Activated naive CD4-positive, alpha-beta T cell treated with anti-CD3 and anti-CD28 coated beads for 36 hours (primary cell): ENCODE measurements at places on chromosomes 7 and 10. TPM values are rescaled to one million over a fixed set of nuclear protein-coding genes. Genes with fewer than 3 reads are reported as not detected.

The TBRG4 gene
- total RNA-seq: 136 TPM

The AGAP5 gene
- total RNA-seq: 7.8 TPM

The TUBB8 gene
- not detected for total RNA-seq

The MKX gene
- 0.38 TPM for total RNA-seq

The PAPOLB gene
- total RNA-seq: not detected

The STEAP1 gene
- total RNA-seq: 2.6 TPM

The NEUROD6 gene
- total RNA-seq: not detected

The PIP gene
- not detected for total RNA-seq

The ACSM6 gene
- total RNA-seq: not detected

The PMS2 gene
- total RNA-seq: 19.4 TPM

The CTNNA3 gene
- total RNA-seq: not detected

- no peaks in the 10 kb centered on the region for H3K27me3 ChIP-seq
- no peak for DNase-seq
- no peaks in the 10 kb centered on the region for H3K36me3 ChIP-seq
- H3K4me1 ChIP-seq: peaks cover 71% of the 10 kb centered on the region
- peak overlapping the region; percentile 92 for H3K27ac ChIP-seq
- peak overlapping the region; percentile 85 for H3K4me3 ChIP-seq
These were observed 3.5 kb downstream of the LRRN3 start for GRCh38 chr7:111094419-111094818.

DNA sequence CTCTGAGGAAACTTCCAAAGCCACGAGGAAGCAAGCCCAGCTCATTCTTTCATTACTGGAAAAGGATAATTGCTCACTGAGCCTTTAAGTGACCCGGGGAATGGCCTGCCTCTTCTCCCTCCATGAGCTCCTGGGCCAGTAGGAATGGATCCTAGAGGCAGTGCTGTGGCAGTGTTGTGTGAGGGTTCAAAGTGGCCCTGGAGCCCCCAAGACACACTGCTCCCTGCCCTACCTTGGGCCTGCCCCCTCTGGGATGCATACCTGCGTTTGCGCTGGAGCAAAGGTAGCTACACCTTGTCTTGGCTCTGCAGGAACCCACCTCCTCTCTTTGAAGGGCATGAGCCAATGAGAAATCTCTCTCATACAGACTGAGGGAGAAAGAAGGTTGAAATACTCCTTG, 115.8 kb upstream of the ANLN start:
- H3K4me1 ChIP-seq: peaks cover 6% of the 10 kb centered on the region
- no peaks in the 10 kb centered on the region for H3K27me3 ChIP-seq
- no peak overlapping the region for H3K4me3 ChIP-seq
- no peaks in the 10 kb centered on the region for H3K36me3 ChIP-seq
- DNase-seq: no peak

- no peak overlapping the region for H3K27ac ChIP-seq
- no peak overlapping the region for H3K4me3 ChIP-seq
- no peak for DNase-seq
These were observed 22.7 kb downstream of the HOXA1 start for GRCh38 chr7:27073076-27073475.

DNA sequence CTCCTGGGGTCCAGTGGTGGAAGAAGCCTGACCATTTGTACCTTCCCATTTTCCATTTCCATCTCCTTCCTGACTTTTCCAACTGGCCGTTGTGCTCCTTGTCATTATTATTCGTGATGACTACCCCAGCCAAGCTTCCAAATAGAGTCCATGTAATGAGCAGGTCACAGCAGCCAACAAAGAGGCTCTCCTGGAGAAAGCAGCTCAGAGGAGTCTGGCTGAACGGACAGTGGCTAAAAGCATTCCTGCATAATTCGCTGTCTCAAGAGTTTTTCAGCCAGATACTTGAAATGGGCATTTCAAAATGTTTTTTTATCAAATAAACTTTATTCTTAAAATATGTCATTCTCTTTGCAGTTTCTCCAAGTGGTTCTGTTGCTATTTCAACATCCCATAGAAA, 458.6 kb downstream of the INHBA start:
- H3K4me3 ChIP-seq: no peak overlapping the region
- no peaks in the 10 kb centered on the region for H3K27me3 ChIP-seq
- no peaks in the 10 kb centered on the region for H3K36me3 ChIP-seq
- no peak for DNase-seq
- no peaks in the 10 kb centered on the region for H3K4me1 ChIP-seq
- no peak overlapping the region for H3K27ac ChIP-seq

- peaks cover 3% of the 10 kb centered on the region for H3K36me3 ChIP-seq
- H3K4me3 ChIP-seq: no peak overlapping the region
- H3K27me3 ChIP-seq: no peaks in the 10 kb centered on the region
- DNase-seq: peak; percentile 30
- peaks cover 14% of the 10 kb centered on the region for H3K4me1 ChIP-seq
These were observed 26.1 kb downstream of the ABCB1 start for GRCh38 chr7:87574630-87575029.

- peaks cover 37% of the 10 kb centered on the region for H3K36me3 ChIP-seq
- peak overlapping the region; percentile 81 for H3K27ac ChIP-seq
- no peak for DNase-seq
- H3K27me3 ChIP-seq: no peaks in the 10 kb centered on the region
These were observed 197.2 kb upstream of the FRMD4A start for GRCh38 chr10:14527915-14528314.

GRCh38 chr7:131231381-131232220, 96.1 kb upstream of the MKLN1 start:
- H3K27me3 ChIP-seq: no peaks in the 10 kb centered on the region
- peak overlapping the region; percentile 86 for H3K27ac ChIP-seq
- peak overlapping the region; percentile 57 for H3K4me3 ChIP-seq
- no peaks in the 10 kb centered on the region for H3K36me3 ChIP-seq
- H3K4me1 ChIP-seq: peaks cover 45% of the 10 kb centered on the region

- no peaks in the 10 kb centered on the region for H3K36me3 ChIP-seq
- no peak for DNase-seq
- H3K4me3 ChIP-seq: no peak overlapping the region
These were observed 195.6 kb downstream of the SUGCT start for GRCh38 chr7:40330408-40330807.

DNA sequence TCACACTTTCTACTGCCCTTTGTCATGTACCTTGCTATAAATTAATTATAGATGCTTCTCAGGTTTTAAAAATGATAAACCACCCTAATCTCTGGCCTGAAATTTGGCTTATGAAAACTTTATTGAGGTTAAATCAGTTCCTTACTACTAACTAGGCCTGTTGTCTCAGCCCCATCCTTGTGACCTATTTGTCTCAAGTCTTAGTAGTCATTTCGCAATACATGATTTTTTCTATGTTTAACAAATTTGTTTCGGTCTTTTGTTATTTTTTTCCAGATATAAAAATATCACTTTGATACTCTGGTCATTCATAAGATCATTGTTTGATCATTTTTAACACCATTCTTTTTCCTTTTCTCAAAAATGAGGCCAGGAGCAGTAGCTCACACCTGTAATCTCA, 411.6 kb downstream of the GFRA1 start:
- no peak for DNase-seq
- no peaks in the 10 kb centered on the region for H3K4me1 ChIP-seq
- no peak overlapping the region for H3K4me3 ChIP-seq
- no peaks in the 10 kb centered on the region for H3K36me3 ChIP-seq
- H3K27ac ChIP-seq: no peak overlapping the region

DNA sequence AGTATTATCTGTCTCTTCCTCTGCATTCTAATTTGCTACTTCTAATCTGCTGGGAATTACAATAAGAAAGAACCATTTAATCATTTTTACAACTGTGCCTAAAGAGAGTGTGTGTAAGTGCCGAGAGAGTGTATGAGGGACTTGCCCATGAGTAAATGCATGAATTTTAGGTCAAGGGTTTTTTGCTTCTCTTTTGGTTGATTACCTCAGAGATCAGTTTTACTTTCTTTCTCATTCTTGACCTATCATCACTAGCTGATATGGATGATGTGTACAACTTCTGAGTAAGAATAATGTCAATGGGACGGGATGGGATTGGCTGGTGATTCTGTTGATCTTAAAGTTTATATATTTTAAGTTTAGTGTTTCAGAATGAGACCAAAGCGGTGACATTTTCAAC, 47.8 kb downstream of the IKZF1 start:
- H3K27ac ChIP-seq: peak overlapping the region; percentile 95
- H3K4me1 ChIP-seq: peaks cover 96% of the 10 kb centered on the region
- no peaks in the 10 kb centered on the region for H3K27me3 ChIP-seq
- DNase-seq: peak; percentile 71
- peaks cover 80% of the 10 kb centered on the region for H3K36me3 ChIP-seq

- no peaks in the 10 kb centered on the region for H3K36me3 ChIP-seq
- H3K4me1 ChIP-seq: no peaks in the 10 kb centered on the region
- no peak overlapping the region for H3K4me3 ChIP-seq
- no peak for DNase-seq
- peaks cover 7% of the 10 kb centered on the region for H3K27me3 ChIP-seq
These were observed 81.6 kb upstream of the MSRB2 start for GRCh38 chr10:23013581-23014335.

- DNase-seq: no peak
- no peaks in the 10 kb centered on the region for H3K4me1 ChIP-seq
- H3K36me3 ChIP-seq: no peaks in the 10 kb centered on the region
- H3K27me3 ChIP-seq: peaks cover 10% of the 10 kb centered on the region
- no peak overlapping the region for H3K27ac ChIP-seq
These were observed 19.8 kb downstream of the PARD3 start for GRCh38 chr10:34795334-34795733.

- no peaks in the 10 kb centered on the region for H3K36me3 ChIP-seq
- no peaks in the 10 kb centered on the region for H3K4me1 ChIP-seq
- H3K27ac ChIP-seq: no peak overlapping the region
- H3K4me3 ChIP-seq: no peak overlapping the region
- H3K27me3 ChIP-seq: no peaks in the 10 kb centered on the region
These were observed 252.7 kb downstream of the PRPF18 start for GRCh38 chr10:13839430-13839990.

- H3K4me1 ChIP-seq: no peaks in the 10 kb centered on the region
- H3K36me3 ChIP-seq: no peaks in the 10 kb centered on the region
- H3K4me3 ChIP-seq: no peak overlapping the region
These were observed 175.1 kb downstream of the HGF start for GRCh38 chr7:81594767-81595166.

DNA sequence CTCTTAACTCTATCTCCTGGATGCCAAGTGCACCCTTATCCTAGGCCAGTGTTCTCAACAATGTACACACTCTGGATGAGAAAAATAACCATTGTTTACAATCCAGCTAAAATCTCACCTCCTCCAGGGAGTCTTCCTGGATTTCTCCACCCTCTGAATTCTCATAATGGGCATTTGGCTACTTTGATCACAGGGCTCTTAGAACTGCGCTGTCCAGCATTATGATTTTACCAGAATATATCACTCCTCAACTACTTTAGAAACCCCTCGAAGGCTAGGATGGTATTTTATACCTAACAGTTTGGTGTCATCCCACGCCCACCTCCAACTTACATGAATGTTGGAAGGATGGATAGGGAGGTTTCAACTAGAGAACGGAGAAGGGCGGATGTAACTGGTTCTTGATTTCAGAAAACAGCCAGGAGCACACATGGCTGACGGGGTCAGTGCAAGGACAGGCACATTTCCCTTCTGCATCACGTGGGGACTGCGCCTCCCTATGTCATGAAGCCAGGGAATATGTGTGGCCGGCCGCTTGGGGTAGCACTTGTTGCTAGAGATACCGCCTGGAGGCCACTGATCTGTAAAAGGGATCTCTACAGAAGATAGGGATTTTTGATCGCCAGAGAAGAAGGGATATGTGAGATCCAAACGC, 1.2 kb upstream of the ATP6V0E2 start:
- H3K27me3 ChIP-seq: no peaks in the 10 kb centered on the region
- H3K36me3 ChIP-seq: peaks cover 14% of the 10 kb centered on the region
- H3K27ac ChIP-seq: peak overlapping the region; percentile 84
- H3K4me3 ChIP-seq: peak overlapping the region; percentile 83
- H3K4me1 ChIP-seq: peaks cover 75% of the 10 kb centered on the region
- DNase-seq: peak; percentile 62

- no peak overlapping the region for H3K27ac ChIP-seq
- H3K4me3 ChIP-seq: no peak overlapping the region
- H3K36me3 ChIP-seq: no peaks in the 10 kb centered on the region
- DNase-seq: no peak
- peaks cover 9% of the 10 kb centered on the region for H3K4me1 ChIP-seq
These were observed 70.5 kb downstream of the SH3PXD2A start for GRCh38 chr10:103784723-103785418.

GRCh38 chr10:84695902-84696301, 367.5 kb downstream of the CCSER2 start:
- DNase-seq: no peak
- H3K4me3 ChIP-seq: no peak overlapping the region
- H3K36me3 ChIP-seq: no peaks in the 10 kb centered on the region
- peaks cover 4% of the 10 kb centered on the region for H3K27me3 ChIP-seq

- no peaks in the 10 kb centered on the region for H3K4me1 ChIP-seq
- no peaks in the 10 kb centered on the region for H3K27me3 ChIP-seq
- no peak for DNase-seq
- no peak overlapping the region for H3K27ac ChIP-seq
- no peak overlapping the region for H3K4me3 ChIP-seq
- H3K36me3 ChIP-seq: no peaks in the 10 kb centered on the region
These were observed 177.7 kb upstream of the FEZF1 start for GRCh38 chr7:122482212-122482611.

GRCh38 chr10:62249957-62250356, 18.7 kb downstream of the RTKN2 start:
- no peaks in the 10 kb centered on the region for H3K27me3 ChIP-seq
- H3K36me3 ChIP-seq: peaks cover 3% of the 10 kb centered on the region
- peaks cover 52% of the 10 kb centered on the region for H3K4me1 ChIP-seq
- H3K4me3 ChIP-seq: no peak overlapping the region
- H3K27ac ChIP-seq: no peak overlapping the region

DNA sequence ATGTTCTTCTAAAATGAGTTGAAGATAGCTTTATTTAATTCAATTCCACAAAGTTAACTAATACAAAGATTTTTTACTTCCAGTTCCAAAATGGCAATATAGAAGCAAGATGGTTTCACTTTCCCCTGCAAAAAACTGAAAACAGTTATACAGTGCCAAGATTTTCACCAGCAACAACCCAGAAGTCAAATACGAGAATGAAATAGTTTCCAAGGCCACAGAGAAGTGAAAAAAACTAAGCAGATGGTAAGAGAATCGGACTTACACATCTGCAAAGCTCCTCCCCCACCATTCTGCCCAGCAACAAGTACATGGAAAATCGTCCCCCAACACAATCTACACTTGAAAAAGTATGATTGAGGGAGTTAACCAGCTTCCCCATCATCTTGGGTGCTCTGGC, 30.3 kb upstream of the KEL start:
- no peak for DNase-seq
- H3K4me1 ChIP-seq: no peaks in the 10 kb centered on the region
- no peaks in the 10 kb centered on the region for H3K27me3 ChIP-seq
- H3K36me3 ChIP-seq: no peaks in the 10 kb centered on the region
- no peak overlapping the region for H3K4me3 ChIP-seq
